ENCODE measurements at places on chromosomes 1 and 21. TPM values are rescaled to one million over a fixed set of nuclear protein-coding genes. Genes with fewer than 3 reads are reported as not detected.

- H3K27me3 ChIP-seq, result no peaks in the 10 kb centered on the region
- no peaks in the 10 kb centered on the region for H3K4me1 ChIP-seq
- H3K4me3 ChIP-seq, result no peak overlapping the region
- no peak overlapping the region for H3K27ac ChIP-seq
- H3K36me3 ChIP-seq, result no peaks in the 10 kb centered on the region
- DNase-seq, result no peak
These were observed 7.1 kb upstream of the OR10K1 start for GRCh38 chr1:158454537-158454936.

GRCh38 chr1:100290291-100290690 lies 24.3 kb downstream of the RTCA start:
- no peaks in the 10 kb centered on the region for H3K4me1 ChIP-seq
- DNase-seq, result no peak

DNA sequence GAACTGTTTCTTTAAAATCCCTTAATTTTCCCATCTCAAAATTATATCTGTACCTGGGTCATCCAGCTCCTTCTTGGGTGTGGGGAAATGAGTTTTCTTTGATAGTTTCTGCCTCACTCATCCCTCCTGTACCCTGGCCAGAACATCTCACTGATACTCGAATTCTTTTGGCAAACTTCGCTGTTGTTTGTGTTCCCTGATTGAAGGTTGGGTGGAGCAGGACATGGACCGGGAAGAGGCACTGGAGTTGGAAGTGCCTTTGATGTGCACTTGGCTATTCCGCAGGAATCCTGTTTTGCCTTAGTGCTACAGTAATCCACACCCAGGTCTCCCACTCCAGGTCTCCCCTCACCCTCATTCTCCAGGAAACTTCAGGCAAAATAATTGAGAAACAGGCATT lies 11.2 kb downstream of the MINDY1 start:
- H3K4me1 ChIP-seq, result peaks cover 22% of the 10 kb centered on the region
- H3K27me3 ChIP-seq, result no peaks in the 10 kb centered on the region
- H3K36me3 ChIP-seq, result no peaks in the 10 kb centered on the region

DNA sequence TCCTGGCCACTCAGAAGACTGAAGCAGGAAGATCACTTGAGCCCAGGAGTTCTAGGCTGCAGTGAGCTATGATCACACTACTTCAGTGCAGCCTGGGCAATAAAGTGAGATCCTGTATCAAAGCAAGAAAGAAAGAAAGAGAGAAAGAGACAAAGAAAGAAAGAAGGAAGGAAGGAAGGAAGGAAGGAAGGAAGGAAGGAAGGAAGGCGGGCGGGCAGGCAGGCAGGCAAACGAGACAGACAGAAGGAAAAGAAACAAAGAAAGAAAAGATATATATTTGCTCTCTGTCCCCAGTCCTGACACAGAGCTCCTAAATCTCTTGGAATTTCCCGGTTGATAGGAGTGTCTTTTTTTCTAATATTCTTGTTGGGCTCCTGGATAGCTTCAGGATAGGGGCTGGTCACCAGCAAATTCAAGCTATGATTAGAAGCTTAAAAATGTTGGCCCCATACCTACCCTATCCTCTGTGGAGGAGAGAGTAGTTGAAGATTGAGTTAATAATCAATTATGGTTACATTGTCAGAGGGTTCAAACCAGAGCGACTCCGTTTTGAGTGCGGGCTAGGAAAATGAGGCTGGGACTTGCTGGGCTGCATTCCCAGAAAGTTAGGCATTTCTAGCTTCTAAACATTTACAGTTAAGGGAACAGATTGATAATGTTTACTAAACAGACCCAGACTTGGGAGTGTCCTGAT lies 3.3 kb upstream of the MIGA1 start:
- no peak for DNase-seq
- no peak overlapping the region for H3K4me3 ChIP-seq
- no peaks in the 10 kb centered on the region for H3K27me3 ChIP-seq
- H3K27ac ChIP-seq, result no peak overlapping the region
- peaks cover 16% of the 10 kb centered on the region for H3K4me1 ChIP-seq

GRCh38 chr1:1211541-1212441 lies 2.2 kb downstream of the TNFRSF4 start:
- no peak overlapping the region for H3K27ac ChIP-seq
- H3K4me1 ChIP-seq, result peaks cover 11% of the 10 kb centered on the region
- DNase-seq, result no peak
- H3K36me3 ChIP-seq, result peaks cover 4% of the 10 kb centered on the region
- no peaks in the 10 kb centered on the region for H3K27me3 ChIP-seq

- H3K4me1 ChIP-seq, result no peaks in the 10 kb centered on the region
- H3K4me3 ChIP-seq, result no peak overlapping the region
- no peak for DNase-seq
- H3K27ac ChIP-seq, result no peak overlapping the region
These were observed 588.7 kb downstream of the MATN1 start for GRCh38 chr1:30134466-30135217.

DNA sequence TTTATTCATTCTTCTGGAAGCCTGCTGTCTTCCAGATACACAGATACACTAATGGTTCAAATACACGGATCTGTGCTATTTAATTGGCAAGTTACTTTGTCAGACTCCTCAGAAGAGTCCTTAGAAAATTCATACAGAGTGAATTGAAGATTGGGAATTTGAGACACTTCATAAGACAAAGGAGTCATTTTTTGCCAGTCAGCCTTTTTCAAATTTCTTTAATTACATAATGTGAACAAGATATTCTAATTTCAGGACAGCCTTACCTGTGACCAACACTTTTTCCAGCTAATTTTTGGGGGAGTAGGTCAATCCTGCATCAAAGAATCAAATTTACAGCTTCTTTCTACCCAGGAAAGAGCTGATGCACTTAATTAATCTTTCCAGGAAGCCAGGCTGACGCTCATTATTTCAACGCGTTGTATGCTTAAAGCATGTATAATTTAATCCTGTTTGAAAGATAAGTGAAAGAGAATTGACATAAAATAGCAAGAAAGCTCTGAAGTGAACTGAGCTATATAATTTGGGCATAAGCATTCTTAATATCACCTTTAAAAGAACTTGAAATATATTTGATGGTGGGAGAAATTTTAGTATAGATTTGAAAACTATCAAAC lies 12.8 kb upstream of the NRIP1 start:
- no peaks in the 10 kb centered on the region for H3K27me3 ChIP-seq
- DNase-seq, result no peak
- H3K36me3 ChIP-seq, result no peaks in the 10 kb centered on the region
- H3K27ac ChIP-seq, result no peak overlapping the region
- H3K4me3 ChIP-seq, result no peak overlapping the region
- H3K4me1 ChIP-seq, result no peaks in the 10 kb centered on the region

GRCh38 chr1:226473325-226473724 lies 65.4 kb upstream of the PARP1 start:
- no peaks in the 10 kb centered on the region for H3K36me3 ChIP-seq
- no peak overlapping the region for H3K4me3 ChIP-seq
- no peak for DNase-seq
- no peak overlapping the region for H3K27ac ChIP-seq

The DEGS1 gene
- total RNA-seq, result 72.2 TPM

The ATP1A4 gene
- 0.04 TPM for total RNA-seq

The PRSS38 gene
- not detected for total RNA-seq

The ANGPTL1 gene
- total RNA-seq, result not detected

All from PC-3 (cell line).